ENCODE measurements at places on chromosomes 4 and X.

DNA sequence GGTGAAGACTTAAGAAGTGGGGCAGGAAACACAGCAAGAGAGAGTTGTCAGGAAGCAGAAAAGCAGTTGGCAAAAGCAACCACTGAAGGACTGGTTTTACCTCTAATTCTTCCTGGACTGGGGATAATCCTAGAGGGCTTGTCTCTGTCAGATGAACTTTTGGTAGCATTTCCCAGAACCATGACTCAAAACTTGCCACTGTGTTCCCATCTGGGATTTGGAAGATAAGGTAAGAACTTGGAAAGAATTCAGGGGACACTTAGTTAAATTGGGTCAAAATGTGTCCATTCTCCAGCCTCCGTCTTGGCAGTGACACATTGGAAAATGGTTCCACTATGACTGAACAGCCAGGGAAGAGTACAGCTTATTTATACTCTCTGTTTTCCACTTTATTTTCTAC is 55.7 kb downstream of the CD38 start:
- DNase-seq: no peak

DNA sequence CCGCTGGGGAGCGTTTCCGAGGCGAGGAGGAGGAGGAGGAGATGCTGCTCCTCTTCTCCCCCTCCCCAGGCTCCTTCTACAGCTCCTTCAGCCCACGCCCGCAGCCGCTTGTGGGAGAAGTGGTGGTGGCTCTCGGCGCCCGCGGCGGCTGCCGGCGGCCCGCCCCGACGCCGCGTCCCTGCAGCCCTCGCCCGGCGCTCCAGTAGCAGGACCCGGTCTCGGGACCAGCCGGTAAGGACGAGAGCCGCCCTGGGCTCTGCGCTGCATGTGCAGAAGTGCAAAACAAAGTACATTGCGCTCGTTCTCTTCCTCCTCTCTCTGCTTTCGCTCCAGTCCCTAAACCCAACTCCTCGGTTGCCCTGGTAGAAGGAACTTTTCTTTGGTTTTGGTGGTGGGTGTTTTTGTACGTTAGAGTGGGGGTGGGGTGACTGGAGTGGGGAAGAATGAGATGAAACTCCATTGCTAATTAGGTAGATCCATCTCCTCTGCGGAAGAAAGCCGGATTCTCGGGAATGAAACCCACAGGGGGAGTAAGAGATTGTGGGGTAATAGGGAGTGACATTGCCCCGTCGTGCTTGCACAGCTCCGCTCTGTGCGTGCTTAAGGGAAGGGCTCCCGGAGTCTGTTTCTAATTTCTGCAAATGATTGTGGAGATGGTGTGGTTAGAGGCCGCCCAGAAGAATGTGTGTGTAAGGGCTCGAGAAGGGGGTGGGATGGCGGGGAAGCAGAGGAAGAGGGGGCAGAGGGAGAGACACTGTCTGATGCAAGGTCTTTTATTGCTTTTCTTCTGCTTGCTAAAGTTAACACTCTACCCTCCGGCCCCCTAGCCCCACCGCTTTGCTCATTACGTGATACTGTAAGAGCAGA is 677 bp downstream of the PTPN13 start:
- DNase-seq: no peak

GRCh38 chr4:3857269-3857926 is 91.2 kb downstream of the ADRA2C start:
- DNase-seq: no peak

- DNase-seq: no peak
Observed at GRCh38 chrX:72536542-72536941, 36.1 kb downstream of the HDAC8 start.

DNA sequence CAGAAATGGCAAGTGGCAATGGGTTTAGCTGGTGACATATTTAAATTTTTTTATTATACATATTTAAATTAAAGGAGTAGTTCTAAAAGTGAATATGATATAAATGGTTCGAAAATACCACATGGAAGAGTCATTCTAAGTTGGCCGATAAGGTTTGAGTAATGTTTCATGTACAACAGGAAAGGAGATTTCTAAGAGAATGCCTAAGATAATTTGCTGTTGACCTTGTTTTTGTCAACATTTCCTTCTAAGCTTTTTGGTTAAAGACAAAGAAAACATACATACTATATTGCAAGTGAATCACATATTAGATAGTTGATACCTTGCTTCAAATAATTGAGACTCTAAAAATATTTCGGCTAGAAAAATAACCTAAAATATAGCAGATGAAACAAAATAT is 526.6 kb upstream of the SLIT2 start:
- no peak for DNase-seq

- no peak for DNase-seq
Observed at GRCh38 chr4:73731968-73732610, 8.3 kb upstream of the CXCL8 start.

DNA sequence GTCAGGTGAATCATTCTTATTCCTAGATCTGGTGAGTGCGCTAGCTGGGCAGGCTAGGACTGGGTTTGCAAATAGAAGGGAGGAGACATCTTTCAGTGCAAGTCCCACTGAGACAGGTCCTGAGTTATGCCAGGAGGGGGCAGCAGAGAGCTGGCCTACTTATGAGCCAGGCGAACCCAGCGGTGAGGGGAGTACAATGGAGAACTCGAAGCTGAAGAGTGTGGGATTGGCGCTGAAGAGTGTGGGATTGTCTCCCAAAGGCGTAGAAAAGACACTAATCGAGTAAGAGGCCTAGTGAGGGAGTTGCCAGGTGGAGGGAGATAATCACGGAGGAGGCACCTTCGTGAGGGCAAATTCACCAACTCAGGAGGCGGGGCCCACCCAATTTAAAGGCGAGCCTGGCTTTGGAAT is 91.7 kb upstream of the CXorf66 start:
- DNase-seq: peak; percentile 6

- DNase-seq: no peak
Observed at GRCh38 chr4:62398318-62398717, 1198.2 kb downstream of the ADGRL3 start.
